ENCODE measurements at places on chromosomes 2 and 18. TPM values are rescaled to one million over a fixed set of nuclear protein-coding genes. Genes with fewer than 3 reads are reported as not detected.

The G6PC2 gene
- not detected for total RNA-seq

The TSPYL6 gene
- not detected for total RNA-seq

The MXD1 gene
- 10.3 TPM for total RNA-seq

The MROH2A gene
- total RNA-seq = not detected

The ZNF2 gene
- 3.4 TPM for total RNA-seq

The DSG1 gene
- total RNA-seq = not detected

The ARHGAP25 gene
- 0.27 TPM for total RNA-seq

The RGPD3 gene
- total RNA-seq = 0.15 TPM

The DNAH7 gene
- not detected for total RNA-seq

The ABCB11 gene
- total RNA-seq = 0.12 TPM

The AQP4 gene
- 0.07 TPM for total RNA-seq

The PPM1G gene
- 140 TPM for total RNA-seq

DNA sequence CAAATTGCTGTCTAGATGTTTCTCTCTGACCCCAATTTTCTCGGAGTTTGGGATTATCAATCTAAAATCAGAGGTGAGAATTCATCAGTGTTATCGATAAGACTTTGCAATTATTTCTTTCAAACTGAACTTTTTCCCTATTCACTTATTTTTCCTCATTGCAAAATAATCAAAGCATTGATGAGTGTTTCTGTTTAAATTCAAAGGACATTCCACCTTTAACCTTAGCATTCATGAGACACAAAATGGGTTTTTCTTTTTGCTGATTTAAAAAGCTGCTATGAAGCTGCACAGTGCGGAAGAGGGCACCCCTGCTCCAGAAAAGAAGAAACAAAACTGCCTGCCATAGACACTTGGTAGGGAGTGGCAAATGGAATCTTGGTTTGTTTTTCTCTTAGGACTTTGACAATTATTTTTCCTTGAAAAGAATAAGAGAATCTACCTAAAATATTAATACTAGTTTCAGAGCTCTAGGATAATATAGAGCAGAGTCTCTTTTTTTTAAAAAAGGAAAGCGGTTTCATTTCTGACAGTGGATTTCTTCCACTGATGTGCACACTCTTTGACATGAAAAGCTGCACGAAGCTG lies 203.4 kb downstream of the TGIF1 start:
- peaks cover 87% of the 10 kb centered on the region for H3K4me1 ChIP-seq
- peak overlapping the region; percentile 96 for H3K27ac ChIP-seq
- DNase-seq = no peak

DNA sequence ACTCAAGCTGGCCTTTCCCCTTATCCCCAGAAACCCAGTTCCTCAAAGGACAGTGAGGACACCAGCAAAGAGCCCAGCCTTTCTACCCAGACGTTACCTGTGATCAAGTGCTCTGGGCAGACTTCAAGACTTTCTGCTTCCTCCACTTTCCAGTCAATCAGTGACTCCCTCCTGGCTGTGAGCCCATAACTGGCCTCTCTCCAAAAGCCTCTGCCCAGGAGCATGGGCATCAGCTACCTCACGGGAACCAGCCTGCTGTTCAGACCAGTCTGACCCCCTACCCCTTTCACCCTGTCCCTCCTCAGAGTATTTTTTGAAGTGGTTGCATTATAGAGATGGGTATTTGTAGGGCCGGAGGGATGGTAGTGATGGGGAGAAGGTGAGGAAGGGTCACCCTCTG lies 27.7 kb upstream of the CYP27A1 start:
- H3K27ac ChIP-seq = no peak overlapping the region
- DNase-seq = no peak
- H3K4me3 ChIP-seq = no peak overlapping the region
- no peaks in the 10 kb centered on the region for H3K4me1 ChIP-seq
- H3K27me3 ChIP-seq = no peaks in the 10 kb centered on the region
- peaks cover 50% of the 10 kb centered on the region for H3K36me3 ChIP-seq

- H3K4me1 ChIP-seq = no peaks in the 10 kb centered on the region
- DNase-seq = no peak
- no peaks in the 10 kb centered on the region for H3K36me3 ChIP-seq
- H3K27me3 ChIP-seq = no peaks in the 10 kb centered on the region
Observed at GRCh38 chr18:77557046-77557587, 307.5 kb downstream of the GALR1 start.

GRCh38 chr2:170928036-170928823 lies 823 bp upstream of the GORASP2 start:
- DNase-seq = no peak
- H3K4me3 ChIP-seq = peak overlapping the region; percentile 93
- H3K27me3 ChIP-seq = no peaks in the 10 kb centered on the region
- no peaks in the 10 kb centered on the region for H3K36me3 ChIP-seq

DNA sequence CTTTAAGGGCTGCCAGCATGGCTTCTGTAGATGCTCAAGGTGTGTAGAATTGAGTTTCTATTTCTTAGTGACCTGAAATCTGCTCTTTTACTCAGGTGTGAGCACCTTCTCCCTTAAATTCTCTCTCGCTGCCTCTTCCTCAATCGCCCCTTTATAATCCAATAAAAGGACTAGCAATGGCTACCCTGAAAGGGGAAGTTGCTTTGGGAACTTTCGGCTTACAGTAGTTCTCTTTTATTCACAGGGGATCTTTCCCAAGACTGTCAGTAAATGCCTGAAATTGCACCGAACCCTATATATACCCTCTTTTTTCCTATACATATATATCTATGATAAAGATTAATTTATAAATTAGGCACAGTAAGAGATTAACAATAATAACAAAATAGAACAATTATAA lies 121.8 kb downstream of the ACTR3 start:
- no peak for DNase-seq
- H3K27me3 ChIP-seq = no peaks in the 10 kb centered on the region
- no peaks in the 10 kb centered on the region for H3K4me1 ChIP-seq
- H3K36me3 ChIP-seq = no peaks in the 10 kb centered on the region

- DNase-seq = no peak
- H3K4me3 ChIP-seq = no peak overlapping the region
- H3K36me3 ChIP-seq = no peaks in the 10 kb centered on the region
- no peak overlapping the region for H3K27ac ChIP-seq
- no peaks in the 10 kb centered on the region for H3K27me3 ChIP-seq
Observed at GRCh38 chr2:71191570-71191943, 35.3 kb downstream of the PAIP2B start.

GRCh38 chr2:168191955-168192785 lies 55.2 kb downstream of the STK39 start:
- peak overlapping the region; percentile 99 for H3K27ac ChIP-seq
- no peaks in the 10 kb centered on the region for H3K36me3 ChIP-seq
- peaks cover 97% of the 10 kb centered on the region for H3K4me1 ChIP-seq

GRCh38 chr2:36526226-36526625 lies 71.7 kb downstream of the FEZ2 start:
- DNase-seq = no peak
- no peaks in the 10 kb centered on the region for H3K27me3 ChIP-seq
- H3K27ac ChIP-seq = no peak overlapping the region
- H3K4me3 ChIP-seq = no peak overlapping the region

GRCh38 chr2:25324251-25324650 lies 17.5 kb downstream of the DNMT3A start:
- no peaks in the 10 kb centered on the region for H3K36me3 ChIP-seq
- DNase-seq = no peak
- H3K4me3 ChIP-seq = no peak overlapping the region

DNA sequence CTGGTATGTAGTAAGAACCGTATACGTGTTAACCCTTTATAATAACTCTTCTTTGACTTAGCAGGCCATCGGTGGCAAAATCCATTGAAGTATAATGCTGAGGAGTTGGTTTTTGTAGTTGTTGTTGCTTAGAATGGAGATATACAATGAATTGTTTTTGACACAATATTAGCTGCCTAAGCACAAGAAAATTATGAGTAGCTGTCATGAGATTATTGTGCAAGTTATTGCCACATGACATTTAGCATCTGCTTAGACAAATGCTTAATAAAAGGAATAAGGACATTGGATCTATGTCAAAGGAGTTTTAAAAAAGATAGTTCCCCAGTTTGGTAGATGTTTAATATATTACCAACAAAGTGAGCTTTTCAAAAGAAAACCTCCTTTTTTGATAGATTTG lies 59.9 kb downstream of the ABCB11 start:
- no peaks in the 10 kb centered on the region for H3K27me3 ChIP-seq
- DNase-seq = no peak
- no peak overlapping the region for H3K4me3 ChIP-seq
- no peak overlapping the region for H3K27ac ChIP-seq

DNA sequence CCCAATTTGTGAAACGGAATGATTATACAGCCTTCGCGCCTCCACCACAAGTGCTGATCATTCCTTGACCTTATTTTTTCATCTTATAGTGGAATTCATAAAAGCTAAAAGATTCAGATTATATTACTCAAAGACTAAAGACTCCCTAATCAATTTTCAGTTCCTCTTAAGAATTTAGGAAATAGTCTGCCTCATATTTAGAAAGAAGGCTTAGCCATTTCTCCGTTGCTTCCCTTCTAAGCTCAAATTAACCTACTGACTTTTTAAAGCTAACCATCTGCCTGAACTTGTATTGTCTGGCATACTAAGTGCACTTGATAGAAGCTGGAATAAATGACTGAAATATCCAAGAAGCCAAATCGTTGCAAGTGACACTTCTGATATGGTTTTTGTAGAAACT lies 44.7 kb downstream of the HNRNPLL start:
- no peaks in the 10 kb centered on the region for H3K27me3 ChIP-seq
- DNase-seq = no peak
- no peak overlapping the region for H3K27ac ChIP-seq
- H3K36me3 ChIP-seq = no peaks in the 10 kb centered on the region
- no peaks in the 10 kb centered on the region for H3K4me1 ChIP-seq
- no peak overlapping the region for H3K4me3 ChIP-seq

GRCh38 chr18:25164211-25164847 lies 187.6 kb downstream of the ZNF521 start:
- no peak overlapping the region for H3K4me3 ChIP-seq
- no peaks in the 10 kb centered on the region for H3K4me1 ChIP-seq
- no peaks in the 10 kb centered on the region for H3K36me3 ChIP-seq
- H3K27ac ChIP-seq = no peak overlapping the region
- no peaks in the 10 kb centered on the region for H3K27me3 ChIP-seq

DNA sequence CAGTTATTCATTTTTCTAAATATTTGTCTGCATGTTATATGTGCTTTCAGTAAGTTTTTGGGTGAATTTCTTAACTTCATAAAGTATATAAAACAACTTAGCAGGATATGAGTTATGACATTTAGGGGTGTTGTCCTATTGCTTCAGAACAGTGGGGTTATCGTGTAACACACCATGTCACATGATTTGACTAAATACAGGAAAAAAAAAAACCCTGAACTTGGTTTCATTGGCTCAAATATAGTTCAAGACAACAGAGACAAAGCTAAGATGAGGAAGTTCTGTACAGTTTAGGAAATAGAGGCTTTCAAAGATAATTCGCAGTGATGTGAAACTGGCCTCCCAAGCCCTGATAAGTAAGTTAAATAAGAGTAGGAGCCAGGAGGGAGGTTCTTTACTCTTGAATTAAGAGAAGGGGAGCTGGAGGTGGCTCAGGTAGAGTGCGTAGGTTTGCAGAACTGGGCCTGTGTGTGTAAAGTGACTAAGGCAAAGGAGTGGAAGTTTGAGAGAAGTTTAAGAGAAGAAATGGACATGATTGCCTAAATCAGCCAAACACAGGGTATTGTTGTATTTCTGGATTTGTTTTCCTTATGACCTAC lies 53.9 kb downstream of the LIMS1 start:
- no peak overlapping the region for H3K4me3 ChIP-seq
- no peaks in the 10 kb centered on the region for H3K36me3 ChIP-seq
- H3K27me3 ChIP-seq = no peaks in the 10 kb centered on the region
- no peak overlapping the region for H3K27ac ChIP-seq

- no peak for DNase-seq
- H3K27ac ChIP-seq = no peak overlapping the region
- no peak overlapping the region for H3K4me3 ChIP-seq
- H3K4me1 ChIP-seq = no peaks in the 10 kb centered on the region
- no peaks in the 10 kb centered on the region for H3K36me3 ChIP-seq
Observed at GRCh38 chr2:16881122-16881521, 215.5 kb upstream of the CYRIA start.

DNA sequence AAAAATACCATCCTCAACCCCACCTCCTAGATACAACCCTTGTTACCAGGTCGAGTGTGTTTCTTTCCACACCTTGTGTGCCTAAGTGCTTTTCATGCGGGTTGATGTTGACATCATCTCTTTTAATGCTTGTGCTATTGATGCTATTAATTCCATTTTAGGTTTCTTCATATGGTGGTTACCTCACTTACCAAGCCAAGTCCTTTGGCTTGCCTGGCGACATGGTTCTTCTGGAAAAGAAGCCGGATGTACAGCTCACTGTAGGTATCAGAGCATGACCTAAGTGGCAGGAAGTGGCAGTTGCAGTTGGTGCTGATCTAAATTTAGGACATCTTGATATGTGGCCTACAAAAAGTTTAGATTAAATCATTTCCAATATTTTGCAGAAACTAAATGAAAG lies 149.9 kb upstream of the TTC39C start:
- no peak overlapping the region for H3K4me3 ChIP-seq
- no peaks in the 10 kb centered on the region for H3K27me3 ChIP-seq
- H3K27ac ChIP-seq = no peak overlapping the region
- H3K36me3 ChIP-seq = no peaks in the 10 kb centered on the region
- DNase-seq = no peak

- no peak overlapping the region for H3K27ac ChIP-seq
- H3K4me3 ChIP-seq = no peak overlapping the region
- peaks cover 14% of the 10 kb centered on the region for H3K4me1 ChIP-seq
- H3K36me3 ChIP-seq = no peaks in the 10 kb centered on the region
Observed at GRCh38 chr2:218839888-218840287, 8.3 kb upstream of the PRKAG3 start.

- H3K36me3 ChIP-seq = no peaks in the 10 kb centered on the region
- DNase-seq = peak; percentile 4
- no peaks in the 10 kb centered on the region for H3K27me3 ChIP-seq
- H3K4me3 ChIP-seq = no peak within 1 kb of the TSS
Observed at GRCh38 chr2:206642075-206643025, at the start of gene FAM237A. FAM237A (plus strand) TSS chr2:206642487; CDS start chr2:206644237, 1,750 bp downstream.

DNA sequence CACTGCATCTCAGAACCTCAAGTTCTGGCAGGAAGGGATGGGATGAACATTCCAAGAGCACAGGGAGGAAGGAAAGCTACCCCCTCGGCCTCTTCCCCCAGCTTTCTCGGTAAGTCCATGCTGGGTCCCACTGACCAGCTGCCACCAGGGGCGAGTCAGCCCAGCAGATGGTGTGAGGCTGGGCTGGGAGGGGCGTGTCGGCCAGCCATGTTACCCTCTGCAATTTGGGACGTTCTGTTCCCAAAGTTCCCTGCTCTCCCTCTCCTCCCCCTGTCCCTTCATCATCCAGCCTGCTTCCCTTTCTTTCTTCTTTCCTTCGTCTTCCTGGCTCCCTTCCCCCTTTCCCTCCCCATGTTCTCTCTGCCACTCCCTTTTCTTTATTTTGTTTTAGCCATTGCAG lies 74.3 kb upstream of the TNP1 start:
- H3K27me3 ChIP-seq = peaks cover 24% of the 10 kb centered on the region
- no peak overlapping the region for H3K27ac ChIP-seq
- H3K4me1 ChIP-seq = no peaks in the 10 kb centered on the region
- no peak for DNase-seq
- no peaks in the 10 kb centered on the region for H3K36me3 ChIP-seq

Measured in HCT116 (cell line).